ENCODE measurements at places on chromosomes 4 and X.

DNA sequence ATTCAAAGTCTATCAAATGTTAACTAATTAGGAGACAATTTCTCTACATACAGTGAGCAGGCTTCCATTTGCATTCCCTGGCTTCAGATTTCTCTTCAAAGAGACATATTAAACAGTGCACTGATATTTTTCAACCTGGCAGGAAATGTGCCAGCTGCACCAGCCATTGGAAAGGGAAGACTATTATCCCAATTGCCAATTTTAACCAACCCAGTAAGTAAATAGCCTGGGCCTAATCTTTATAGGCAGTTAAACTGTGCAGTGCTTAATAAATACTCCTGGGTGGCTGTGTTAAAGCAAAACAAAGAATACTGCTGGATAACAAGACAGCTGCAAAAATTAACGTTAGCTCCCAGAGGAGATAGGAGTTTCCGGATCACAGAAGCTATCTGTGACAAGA is 111.9 kb upstream of the GALNT7 start:
- no peak for DNase-seq

- DNase-seq, result no peak
These were observed 1620.9 kb downstream of the STIM2 start for GRCh38 chr4:28481565-28481964.

GRCh38 chrX:37993837-37994619 is 12.3 kb upstream of the SYTL5 start:
- peak; percentile 75 for DNase-seq

DNA sequence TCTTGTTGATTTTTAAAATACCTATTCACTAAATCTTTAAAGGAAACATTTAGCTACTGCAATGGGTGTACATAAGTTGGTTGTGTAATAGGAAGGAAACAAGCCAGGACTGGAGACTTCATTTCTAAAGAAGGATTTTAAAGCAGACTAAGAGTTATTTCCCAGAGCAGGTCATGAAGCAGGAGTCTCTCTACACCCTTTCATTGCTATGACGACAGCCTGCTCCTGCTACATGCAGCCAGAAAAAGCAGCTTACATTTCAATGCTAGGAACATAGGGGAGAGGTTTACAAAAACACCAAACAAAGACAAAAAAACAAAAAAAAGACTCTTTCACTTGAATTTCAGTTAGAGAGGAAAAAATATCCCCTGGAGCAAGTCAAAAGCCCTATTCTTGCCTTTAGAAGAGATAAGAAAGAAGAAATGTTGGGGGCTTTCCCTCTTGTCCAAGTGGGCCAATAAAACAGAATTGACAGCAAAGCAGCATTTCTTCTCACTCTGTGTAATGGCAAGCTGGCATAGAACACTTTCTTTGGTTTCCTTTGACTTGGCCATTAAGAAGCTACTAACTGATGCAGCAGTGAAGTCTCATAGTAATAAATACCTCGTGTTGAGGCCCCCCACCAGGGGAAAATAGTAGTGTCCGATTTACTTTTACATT is 3.4 kb downstream of the SPARCL1 start:
- DNase-seq, result no peak

GRCh38 chr4:75087865-75088264 is 154.9 kb downstream of the PARM1 start:
- no peak for DNase-seq

GRCh38 chr4:78870056-78870455 is 69.2 kb downstream of the PAQR3 start:
- no peak for DNase-seq

GRCh38 chr4:56772134-56772533 is 49.4 kb downstream of the SPINK2 start:
- no peak for DNase-seq

DNA sequence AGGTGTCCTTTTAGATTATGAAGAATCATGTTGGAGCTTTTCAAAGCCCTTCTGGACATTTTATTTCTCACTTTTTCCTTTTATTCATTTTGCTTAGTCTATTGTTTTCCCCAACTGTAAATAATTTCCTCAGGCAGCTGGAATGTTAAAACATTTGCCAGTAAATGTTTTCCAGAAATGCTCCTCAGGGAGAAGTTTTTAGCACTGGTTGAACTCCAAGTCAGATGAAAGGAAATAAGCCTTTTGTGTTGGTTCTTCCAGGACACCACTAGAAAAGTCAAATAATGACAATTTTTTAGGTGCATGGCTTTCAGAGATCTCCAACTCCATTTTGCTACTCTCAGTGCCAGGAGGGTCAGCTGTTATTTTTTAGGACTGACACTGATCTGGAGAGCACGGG is 127.9 kb downstream of the IL13RA2 start:
- DNase-seq, result no peak

Measured in CD4-positive, alpha-beta T cell (primary cell).